ENCODE measurements at places on chromosomes 6 and 20.

GRCh38 chr6:338815-339262 lies 46.6 kb downstream of the DUSP22 start:
- DNase-seq, result no peak

GRCh38 chr6:168602576-168602975 lies 161.6 kb downstream of the SMOC2 start:
- DNase-seq, result no peak

DNA sequence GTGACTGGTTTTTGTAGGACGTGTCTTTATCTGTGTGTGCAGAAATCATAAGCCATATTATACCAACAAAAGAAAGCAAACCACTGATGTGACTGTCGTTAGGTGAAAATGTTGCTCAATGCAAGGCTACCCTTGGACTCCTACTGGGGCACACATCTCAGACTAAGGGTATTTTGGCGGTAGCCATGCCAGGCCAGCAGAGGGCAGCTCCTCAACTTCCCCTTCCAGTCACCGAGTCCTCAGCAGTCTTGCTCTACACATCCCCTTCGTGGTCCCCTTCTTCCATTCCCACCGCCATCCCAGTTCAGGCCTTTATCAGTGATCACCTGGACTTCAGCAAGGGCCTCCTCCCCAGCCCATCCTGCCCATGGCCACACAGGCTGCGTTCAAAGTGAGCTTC lies 113.7 kb upstream of the GGTLC1 start:
- DNase-seq, result peak; percentile 54

GRCh38 chr20:31593221-31594001 lies 11.7 kb upstream of the ID1 start:
- peak; percentile 100 for DNase-seq

GRCh38 chr6:1798303-1798964 lies 188.7 kb downstream of the FOXC1 start:
- no peak for DNase-seq

DNA sequence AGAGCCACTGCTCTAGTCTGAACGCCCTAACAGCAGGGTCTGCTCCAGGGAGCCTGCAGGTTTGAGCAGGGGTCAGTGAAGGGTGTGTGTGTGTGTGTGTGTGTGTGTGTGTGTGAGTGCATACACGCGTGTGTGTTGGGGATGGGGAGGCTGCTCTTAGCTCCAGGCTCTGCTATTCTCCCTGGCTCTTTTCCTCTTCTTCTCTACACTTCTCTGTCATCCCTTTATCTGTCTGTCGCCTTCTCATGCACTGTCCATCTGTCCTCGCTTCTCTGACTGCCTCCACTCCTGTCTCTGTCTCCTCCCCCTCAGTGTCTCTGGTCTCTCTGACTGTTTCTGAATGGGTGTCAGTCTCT lies 3.4 kb upstream of the CDH22 start:
- DNase-seq, result no peak

DNA sequence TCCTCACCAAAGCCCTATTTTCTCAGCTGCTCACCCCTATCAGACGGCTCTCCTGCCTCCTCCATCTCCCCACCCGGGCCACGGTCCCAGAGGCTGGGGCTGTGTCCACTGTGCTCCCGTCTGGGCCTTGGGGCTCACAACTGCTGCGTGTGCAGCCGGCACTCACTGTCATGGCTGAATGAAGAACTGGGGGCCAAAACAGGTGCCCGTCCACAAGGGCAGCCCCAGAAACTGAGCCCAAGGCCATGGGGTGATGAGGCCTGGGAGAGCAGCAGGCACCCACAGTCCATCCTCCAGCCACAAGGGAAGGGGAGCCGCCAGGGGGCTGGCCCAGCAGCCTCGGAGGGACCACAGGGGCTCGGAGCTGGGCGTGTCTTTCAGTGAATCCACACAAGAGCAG lies 159.5 kb downstream of the DLL1 start:
- no peak for DNase-seq

DNA sequence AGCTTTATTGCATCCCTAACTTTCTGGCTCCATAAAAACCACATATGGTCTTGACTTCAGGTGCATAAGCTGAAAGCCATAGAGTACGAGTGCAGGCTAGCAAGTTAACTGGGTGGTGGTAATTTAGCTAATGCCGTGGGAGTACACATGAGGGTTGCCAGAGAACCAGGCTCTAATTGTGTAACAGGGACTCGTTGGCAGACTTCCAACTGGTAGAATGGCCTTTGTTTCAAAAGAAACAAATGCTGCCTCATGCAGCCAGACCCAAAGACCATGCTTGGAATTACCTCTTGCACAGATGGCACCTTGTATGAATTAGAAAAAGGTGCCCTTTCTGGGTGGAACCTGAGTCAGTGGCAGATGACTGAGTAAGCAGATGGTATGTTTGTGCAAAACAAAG lies 73.2 kb downstream of the LY86 start:
- peak; percentile 26 for DNase-seq

- DNase-seq, result no peak
Observed at GRCh38 chr6:34511915-34512737, 44.0 kb downstream of the SPDEF start.

DNA sequence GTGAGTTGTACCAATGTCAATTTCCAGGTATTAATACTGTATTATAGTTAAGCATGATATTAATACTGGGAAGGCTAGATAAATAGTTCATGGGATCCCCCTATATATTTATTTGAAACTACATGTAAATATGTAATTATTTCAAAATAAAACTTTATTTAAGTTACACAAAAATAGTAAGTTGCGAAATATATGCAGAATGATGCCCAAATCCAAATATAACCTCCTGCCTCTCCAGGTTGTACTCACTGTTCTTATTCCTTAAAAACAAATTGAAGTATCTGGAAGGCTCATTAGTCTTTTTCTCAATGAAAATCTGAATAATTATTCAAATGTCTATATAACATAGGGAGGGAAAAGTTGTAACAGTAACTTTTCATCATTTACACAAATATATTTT lies 161.9 kb upstream of the DEFB112 start:
- no peak for DNase-seq

DNA sequence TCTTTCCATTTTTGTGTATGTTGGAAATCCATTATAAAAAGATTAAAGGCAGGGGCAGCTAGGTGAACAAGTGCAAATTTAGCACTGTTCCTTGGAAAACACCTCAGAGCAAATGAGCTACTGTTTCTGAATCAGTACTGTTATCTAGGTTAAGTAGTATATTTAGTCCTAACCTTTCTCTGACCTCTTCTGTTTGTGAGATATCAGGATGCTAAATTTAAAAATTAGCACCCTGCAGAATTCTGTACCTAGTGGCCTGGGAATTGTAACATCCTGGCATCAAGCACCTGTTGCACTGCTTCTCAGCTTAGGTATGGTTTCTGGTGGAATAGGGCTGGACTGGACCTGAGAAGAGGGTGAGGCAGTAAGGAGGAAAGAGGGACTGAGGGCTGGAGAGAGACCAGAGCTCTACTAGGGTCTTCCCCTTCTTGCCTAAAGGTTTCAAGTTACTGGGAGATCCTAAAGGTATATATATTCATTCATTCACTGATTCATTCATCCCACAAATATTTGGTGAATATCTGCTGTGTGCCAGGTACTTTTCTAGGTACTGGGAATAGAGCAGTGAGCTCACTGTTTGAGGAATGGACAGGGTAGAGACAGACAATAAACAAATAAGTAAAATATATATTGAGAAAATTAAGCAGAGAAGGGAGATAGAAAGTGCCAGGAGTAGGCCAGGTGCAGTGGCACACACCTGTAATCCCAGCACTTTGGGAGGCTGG lies 5.2 kb downstream of the ZNF76 start:
- DNase-seq, result no peak

DNA sequence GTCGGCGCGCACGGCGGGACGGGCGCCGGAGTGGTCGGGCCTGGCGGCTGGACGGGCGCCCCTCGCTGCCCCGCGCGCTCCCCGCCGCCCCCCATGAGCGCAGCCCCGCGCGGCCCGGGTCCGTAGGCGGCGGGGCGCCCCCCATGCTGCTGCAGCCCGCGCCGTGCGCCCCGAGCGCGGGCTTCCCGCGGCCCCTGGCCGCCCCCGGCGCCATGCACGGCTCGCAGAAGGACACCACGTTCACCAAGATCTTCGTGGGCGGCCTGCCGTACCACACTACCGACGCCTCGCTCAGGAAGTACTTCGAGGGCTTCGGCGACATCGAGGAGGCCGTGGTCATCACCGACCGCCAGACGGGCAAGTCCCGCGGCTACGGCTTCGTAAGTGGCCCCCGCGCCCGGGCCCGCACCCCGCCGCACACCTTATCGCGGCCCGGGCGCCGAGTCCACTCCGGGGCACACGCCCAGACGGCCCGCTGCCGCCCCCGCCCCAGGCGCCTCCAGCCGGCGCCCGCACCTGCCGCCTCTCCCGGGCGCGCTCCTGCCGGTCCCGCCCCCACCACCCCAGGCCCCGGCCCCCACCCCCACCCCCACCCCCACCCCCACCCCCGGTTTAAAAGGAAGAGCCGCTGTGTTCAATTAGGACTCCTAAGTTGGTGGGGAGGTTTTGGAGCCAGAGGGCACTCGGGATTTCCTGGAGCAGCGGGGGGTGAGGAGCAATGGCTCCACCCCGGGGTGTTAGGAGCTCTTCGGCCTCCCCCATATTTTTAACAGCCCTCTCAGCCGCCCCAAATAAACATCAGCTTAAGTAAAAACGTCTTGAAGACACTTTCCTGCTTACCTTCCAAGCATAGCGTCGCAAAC lies 474 bp downstream of the RBM38 start:
- no peak for DNase-seq

GRCh38 chr6:142537612-142538478 lies 236.0 kb downstream of the ADGRG6 start:
- no peak for DNase-seq

GRCh38 chr6:166415833-166416347 lies 33.1 kb upstream of the MPC1 start:
- no peak for DNase-seq

- no peak for DNase-seq
Observed at GRCh38 chr20:17473659-17474058, 57.5 kb downstream of the BFSP1 start.

DNA sequence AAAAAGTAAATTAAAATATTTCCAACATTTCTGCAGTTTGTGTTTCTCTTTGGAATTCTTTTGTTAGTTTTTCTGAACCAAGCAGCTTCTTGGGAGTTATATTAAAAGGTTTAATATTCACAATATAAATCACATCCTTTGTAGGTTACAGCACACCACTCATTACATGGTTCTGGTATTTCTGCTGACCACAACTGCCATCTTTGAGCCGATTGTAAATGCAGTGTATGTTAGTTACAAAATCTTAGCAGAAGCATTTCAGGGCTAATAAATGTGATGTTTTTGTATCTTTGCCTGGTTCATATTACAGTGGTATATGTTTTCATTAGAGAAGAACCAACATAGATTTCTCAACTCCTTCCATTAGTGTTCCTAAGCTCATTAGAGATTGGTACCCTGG lies 19.1 kb upstream of the TSHZ2 start:
- no peak for DNase-seq

- DNase-seq, result no peak
Observed at GRCh38 chr6:63839485-63839884, 203.9 kb downstream of the PHF3 start.

DNA sequence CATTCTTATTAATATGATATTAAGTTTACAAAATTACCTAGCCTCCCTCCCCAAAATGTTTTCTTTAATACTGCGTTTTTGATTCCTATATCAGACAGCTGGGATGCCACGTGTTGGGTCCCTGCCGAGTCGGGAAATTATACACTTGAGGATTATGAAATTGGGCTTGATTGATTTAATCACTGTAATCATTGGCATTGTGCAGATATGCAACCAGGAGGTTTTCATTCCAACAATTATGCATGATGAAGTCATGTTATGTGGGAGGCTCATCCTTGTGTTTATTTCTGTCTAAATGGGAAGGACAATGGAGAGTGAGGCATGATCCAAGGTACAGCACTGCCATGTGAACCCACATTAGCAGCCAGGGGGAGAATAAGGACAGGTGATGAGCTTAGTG lies 30.6 kb upstream of the RIPOR2 start:
- no peak for DNase-seq

DNA sequence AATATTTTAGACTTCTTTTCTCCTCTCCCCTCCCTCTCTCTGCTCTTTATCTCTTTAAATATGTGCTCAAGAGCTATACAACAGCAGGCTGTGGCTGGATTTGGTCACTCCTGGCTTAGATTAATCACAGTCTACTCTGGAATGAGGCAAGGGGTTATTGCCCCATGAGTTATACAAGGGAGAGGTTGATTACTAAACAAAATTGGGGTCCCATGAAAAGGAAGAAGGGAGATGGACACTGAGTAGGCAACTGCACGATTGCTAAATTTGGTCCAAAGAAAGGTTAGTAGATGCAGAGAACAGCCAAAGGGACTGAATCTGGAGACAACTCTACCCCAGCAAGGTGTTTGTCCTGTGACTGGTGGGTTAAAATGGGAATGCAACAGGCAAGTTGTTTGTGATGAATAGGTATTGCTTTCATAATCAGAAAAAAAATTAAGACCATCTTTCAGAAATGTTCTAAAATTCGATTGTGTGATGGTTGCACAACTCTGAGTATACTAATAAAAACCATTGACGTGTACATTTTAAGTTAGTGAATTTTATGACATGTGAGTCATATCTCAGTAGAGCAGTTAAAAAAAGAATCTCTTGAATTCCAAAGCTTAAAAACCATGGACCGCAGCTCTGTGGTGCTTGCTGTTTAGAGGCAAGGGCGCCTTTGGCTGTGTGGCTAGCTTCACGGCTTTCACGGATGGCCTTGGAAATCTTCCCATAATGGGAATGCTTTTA lies 57.1 kb downstream of the KIZ start:
- peak; percentile 88 for DNase-seq

- DNase-seq, result peak; percentile 53
Observed at GRCh38 chr20:47272893-47273590, 83.5 kb downstream of the ZMYND8 start.

- no peak for DNase-seq
Observed at GRCh38 chr6:43077333-43077809, 1.3 kb downstream of the PTK7 start.

DNA sequence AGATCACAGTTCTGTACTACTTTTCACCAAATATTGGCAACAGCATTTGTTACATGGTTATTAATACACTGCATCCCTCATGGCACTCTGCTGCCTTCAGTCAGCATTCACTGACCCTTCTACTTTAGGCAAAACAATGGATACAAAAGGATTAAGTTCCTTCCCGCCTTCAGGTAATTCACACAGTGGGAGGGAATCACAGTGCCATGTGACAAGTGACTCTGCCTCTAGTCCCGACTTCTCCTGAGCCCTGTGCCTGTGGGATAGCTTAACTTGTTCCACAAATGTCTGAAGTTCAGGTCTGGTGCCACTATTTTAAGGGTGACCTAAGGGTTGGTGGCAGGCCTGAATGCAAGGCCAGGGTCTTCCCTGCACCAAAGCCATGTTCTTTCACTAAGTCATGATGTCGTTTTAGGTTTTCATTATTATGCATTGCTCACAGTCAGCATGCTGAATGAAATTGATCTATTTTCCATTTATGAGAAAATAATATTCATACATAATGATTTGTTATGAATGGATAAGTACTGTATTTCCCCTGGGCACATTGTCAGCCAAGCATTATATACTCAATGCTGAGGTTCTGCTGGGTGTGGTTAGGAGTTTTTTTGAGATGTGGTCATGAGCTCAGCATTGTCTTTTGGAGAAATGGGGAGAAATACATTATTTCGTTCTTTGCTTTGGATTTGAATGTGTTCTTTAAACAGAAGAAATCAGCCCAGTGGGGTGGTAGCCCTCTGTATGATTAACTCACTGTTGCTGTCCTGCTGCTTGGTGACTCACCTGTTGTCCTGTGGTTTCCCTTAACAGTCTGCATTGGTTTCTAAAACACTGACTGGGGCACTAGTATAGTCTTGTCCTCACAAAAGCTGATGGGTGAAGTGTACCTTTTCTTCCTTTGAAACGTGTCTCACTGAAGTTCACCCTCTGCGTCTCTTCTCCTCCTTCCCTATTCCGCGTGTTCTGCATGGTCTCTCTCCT lies 66.4 kb downstream of the AFDN start:
- peak; percentile 7 for DNase-seq

GRCh38 chr20:56843386-56843785 lies 214.3 kb downstream of the TFAP2C start:
- DNase-seq, result no peak

Measured in PC-9 (cell line).